Activated CD4-positive, alpha-beta T cell treated with anti-CD3 and anti-CD28 coated beads, Interleukin-2, amount 50 U/mL, for 48 hours (primary cell): ENCODE measurements at places on chromosomes 5 and 9.
A peak's percentile ranks its signal among the peaks of the same experiment; 100 is the strongest.

- peak; percentile 41 for DNase-seq
Observed at GRCh38 chr5:96816411-96816939, 8.7 kb upstream of the ERAP1 start.

DNA sequence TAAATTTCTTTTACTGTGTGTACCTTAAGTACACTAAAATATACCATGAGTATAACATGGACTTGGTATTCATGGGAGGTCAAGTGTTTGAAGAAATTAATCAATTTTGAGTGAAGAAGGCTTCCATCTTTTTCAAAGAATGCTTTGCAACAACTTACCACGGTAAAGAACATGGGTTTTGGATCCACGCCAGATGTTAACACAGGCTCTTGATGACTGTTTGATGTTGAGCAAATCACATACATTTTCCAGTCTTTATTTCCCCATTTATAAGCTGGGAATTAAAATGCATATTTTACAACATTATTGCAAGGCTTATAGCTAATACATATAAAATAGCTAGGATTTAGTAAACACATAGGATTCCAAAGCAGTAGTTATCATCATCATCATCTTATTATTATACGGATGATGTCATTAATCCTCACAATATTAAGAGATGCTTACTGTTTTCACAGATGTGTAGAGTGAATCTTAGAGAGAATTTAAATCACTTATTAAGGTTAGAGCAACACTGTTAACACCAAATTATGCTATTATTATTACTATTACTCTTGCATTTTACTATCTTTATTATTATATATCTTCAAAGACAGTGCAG lies 362.0 kb downstream of the PRELID2 start:
- no peak for DNase-seq

- DNase-seq = no peak
Observed at GRCh38 chr5:151002250-151002649, 18.1 kb upstream of the GPX3 start.

GRCh38 chr9:109974143-109974917 lies 194.3 kb downstream of the PALM2AKAP2 start:
- peak; percentile 73 for DNase-seq

GRCh38 chr5:2149195-2149539 lies 266.4 kb upstream of the IRX4 start:
- DNase-seq = peak; percentile 26

- DNase-seq = no peak
Observed at GRCh38 chr9:76637416-76637815, 126.8 kb upstream of the PCA3 start.

DNA sequence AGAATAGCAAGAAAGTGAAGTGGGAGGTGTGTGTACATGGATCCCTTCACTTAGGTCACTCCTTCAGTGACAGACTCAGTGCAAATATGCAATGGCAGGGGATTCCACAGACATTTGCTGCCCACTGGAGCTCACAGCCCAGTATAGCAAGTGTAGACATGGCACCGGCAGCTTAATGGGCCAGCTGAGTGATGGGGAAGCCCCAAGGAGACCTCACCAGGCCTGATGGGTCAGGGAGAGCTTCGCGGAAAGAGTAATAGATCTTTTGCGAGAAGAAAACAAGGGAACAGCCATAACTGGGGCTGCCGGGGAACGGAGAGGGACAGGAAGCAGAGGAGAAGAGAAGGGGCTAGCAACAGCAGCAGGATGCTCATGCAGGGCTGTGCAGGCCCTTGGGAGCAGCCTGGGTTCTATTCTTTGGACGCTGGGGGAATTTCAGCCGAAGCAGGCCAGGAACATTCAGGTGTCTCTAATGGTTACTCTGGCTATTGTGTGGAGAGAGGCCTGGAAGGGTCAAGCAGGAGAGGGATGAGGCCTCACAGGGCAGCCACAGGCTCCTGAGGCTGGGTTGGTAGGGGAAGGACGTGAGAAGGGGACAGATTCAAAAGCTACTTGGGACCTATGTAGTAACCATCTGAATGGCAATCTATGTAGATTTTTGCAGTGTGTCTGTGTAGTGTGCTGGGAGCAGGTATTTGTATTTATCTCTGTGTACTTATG lies 27.0 kb downstream of the TCF7 start:
- DNase-seq = no peak

GRCh38 chr5:15951126-15951525 lies 228.5 kb downstream of the MARCHF11 start:
- DNase-seq = no peak

- DNase-seq = no peak
Observed at GRCh38 chr9:86043586-86043985, 55.8 kb downstream of the GOLM1 start.

DNA sequence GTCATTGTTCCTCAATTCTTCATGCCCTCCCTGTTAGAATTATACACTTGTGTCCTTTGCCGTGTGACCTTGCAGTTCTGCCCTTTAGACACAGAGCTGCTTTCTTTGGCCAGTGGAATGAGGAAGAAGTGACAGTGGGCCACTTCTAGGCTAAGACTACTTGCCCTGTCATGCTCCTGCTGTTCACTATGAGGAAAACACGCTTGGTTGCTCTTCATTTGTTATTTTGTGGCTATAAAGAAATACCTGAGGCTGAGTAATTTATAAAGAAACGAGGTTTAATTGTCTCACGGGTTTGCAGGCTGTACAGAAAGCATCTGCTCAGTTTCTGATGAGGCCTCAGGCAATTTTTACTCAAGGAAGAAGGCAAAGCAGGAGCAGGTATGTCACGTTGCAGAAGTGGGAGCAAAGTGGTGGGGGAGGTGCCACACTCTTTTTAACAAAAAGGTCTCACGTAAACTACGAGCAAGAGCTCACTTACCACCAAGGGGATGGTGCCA lies 279.1 kb upstream of the DMAC1 start:
- no peak for DNase-seq

GRCh38 chr5:159041444-159042198 lies 58.1 kb downstream of the EBF1 start:
- DNase-seq = no peak

DNA sequence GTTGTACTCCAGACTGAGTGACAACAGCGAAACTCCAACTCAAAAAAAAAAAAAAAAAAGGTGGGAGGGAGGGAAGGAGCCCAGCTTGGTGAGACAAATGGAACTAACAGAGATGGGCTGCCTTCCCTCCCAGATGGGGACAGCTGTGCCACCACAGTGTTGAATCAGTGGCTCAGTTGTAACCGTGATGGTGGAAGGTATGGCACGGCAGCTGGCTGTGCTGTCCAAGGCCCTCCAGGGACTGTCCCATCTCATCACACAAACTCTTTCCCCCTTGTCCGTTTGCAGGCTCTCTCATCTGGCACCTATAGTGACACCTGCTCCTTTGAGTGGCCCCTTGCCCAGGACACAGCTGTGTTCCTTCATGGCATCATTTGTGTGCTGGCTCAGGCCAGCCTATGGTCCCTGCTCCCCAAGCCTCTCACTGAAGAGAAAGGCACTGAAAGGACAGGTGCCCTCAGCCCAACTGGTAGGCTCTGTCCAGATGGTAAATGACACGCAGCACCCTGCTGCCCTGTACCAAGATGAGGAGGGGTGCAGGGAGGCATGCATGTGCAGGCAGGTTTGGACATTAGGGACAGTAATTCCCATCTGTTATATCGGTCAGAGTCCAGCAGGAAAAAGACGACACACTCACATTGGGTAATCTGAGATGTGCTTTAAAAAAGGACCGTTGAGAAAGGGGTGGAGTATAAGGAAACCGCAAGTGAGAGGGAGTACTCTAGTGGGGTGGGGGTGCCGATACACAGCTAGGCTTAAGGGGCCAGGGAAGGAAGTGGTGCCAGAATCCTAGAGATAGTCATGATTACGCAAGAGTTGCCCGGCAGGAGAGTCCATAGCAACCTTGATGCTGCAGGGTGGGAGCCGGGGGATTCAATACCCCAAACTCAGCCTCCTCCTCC lies 4.3 kb downstream of the SMIM33 start:
- no peak for DNase-seq

DNA sequence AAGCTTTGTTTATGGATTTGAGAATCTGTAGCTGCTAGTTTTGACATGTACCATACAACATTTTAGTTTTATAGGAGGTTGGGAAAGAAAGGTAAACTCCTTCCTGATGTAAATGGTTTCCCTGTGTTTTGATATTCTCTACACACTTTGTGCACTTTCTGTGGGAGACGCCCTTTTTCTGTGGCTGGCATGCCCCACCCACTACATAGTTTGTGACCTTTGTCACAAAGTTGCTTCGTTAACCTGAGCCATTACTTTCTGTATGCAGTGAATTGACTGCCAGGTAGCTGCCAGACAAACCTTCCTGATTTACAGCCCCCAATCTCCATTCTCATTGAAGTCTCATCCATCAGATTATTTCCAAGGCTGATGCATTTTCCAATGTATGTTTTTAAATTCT lies 90.6 kb downstream of the NLN start:
- no peak for DNase-seq
